ENCODE measurements at places on chromosomes 12 and 14.

- peak; percentile 73 for DNase-seq
Measured at GRCh38 chr12:59408431-59408830, 187.4 kb upstream of the SLC16A7 start.

GRCh38 chr12:92505254-92506231 is 197.2 kb upstream of the PLEKHG7 start:
- peak; percentile 28 for DNase-seq

DNA sequence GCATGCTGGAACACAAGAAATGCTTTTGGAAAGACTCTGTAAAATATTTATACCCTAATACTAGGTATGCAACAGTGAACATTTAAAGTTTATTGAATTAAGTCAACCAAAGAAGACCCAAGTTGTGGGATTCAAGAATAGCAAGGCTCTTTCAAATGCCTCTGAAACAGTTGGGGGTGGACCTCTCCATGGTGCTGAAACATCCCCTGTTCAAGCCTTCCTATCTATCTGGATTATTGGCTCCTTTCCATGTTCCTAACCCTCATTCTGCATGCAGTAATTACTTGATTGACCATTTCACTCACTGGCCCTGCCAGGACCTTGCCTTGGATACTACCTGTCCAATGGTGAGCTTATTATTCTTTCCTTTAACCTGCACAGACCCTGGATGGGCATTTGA is 349.7 kb downstream of the NRXN3 start:
- DNase-seq: peak; percentile 22

DNA sequence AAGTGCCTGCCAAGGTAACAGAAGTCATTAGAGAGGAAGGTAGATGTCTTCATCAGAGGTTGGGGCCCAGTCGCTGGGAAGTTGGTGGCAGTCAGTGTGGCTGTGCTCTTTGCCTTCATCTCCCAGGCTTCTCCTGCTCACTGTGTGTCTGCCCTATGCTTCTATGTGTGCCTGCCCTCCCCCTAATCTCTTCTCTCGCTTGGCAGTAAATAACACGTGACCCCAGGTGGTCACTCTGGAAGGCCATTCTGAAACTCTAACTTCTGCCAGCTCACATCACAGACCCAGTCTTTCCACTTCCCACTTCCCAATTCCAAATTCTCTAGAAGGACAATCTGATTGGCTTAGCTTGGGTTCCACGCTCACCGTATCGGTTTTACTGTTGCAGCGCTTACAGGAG is 9.3 kb downstream of the ZNF664 start:
- no peak for DNase-seq

DNA sequence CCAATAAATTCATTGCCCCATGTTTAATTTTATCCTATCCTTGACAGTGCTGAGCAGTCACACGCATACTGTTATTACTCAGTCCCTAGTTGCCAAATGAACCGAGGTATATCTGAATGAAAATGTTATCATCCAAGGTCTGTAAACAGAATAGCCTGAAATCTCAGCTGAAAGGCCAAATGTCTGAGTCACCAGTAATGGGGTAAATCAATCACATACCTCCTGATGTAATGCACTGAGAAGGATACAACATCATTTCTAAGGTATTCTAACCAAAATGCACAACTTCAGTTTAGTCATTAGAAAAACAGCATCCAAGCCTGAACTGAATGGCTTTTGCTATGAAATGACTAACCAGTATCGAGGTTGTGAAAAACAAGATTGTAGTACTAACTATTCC is 228.6 kb downstream of the DPF3 start:
- peak; percentile 99 for DNase-seq

GRCh38 chr12:63905544-63905943 is 61.0 kb downstream of the SRGAP1 start:
- DNase-seq: peak; percentile 36

DNA sequence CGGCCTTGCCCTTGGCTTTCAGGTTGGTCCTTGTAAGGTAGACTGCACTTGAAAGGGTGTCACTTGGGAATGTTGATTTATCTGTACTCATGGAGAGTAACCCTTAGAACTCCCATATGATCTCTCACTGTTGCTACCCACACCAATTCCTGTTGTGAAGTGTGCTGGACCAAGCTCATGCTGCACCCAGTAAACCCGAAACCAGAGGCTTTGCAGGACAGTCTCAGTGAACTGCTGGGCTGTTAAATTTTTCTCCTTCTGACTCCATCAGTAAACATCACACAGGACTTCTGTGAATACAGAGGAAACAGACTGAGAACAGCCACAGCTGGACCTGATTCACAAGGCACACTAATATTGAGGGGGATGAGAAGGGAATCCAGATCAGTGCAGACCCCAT is 783.0 kb downstream of the TMEM121 start:
- no peak for DNase-seq

GRCh38 chr12:51653431-51653830 is 62.4 kb downstream of the SCN8A start:
- DNase-seq: no peak

DNA sequence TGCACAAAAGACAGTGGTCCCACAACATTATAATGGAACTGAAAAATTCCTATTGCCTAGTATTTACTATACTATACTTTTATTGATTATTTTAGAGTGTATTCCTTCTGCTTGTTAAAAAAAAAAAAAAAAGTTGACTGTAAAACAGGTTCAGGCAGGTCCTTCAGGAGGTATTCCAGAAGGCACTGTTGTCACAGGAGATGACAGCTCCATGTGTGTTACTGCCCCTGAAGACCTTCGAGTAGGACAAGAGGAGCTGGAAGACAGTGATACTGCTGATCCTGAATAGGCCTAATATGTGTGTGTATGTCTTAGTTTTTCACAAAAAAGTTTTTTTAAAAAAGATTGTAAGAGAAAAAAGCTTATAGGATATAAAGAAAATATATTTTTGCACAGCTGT is 12.3 kb downstream of the UBE2N start:
- no peak for DNase-seq

DNA sequence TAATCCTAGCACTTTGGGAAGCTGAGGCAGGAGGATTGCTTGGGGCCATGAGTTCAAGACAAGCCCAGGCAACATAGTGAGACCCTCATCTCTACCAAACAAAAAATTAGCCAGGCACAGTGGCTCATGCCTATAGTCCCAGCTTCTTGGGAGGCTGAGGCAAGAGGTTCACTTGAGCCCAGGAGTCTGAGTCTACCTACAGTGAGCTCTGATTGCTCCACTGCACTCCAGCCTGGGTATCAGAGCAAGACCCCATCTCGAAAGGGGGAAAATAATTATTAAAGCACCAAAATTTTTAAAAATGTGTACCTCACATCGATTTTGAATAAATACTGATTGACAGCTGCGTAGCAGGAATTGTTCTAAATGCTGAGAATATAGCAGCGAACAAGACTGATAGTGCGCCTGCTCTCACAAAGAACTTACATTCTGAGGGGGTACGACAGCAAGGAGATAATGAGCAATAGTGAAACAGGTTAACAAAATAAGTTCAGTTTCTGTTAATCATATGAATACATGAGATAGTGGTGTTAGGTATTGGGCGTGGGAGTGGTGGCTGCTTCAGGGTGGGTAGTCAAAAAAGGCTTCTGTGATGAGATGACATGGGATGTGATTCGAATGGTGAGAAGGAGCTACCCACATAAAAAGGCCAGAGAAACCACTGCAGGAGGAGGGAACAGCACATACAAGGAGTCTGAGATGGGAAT is 19.6 kb downstream of the HCFC2 start:
- DNase-seq: no peak

GRCh38 chr14:61512026-61512834 is 183.1 kb upstream of the HIF1A start:
- peak; percentile 92 for DNase-seq

GRCh38 chr12:87848248-87848868 is 180.8 kb downstream of the C12orf50 start:
- peak; percentile 61 for DNase-seq

DNA sequence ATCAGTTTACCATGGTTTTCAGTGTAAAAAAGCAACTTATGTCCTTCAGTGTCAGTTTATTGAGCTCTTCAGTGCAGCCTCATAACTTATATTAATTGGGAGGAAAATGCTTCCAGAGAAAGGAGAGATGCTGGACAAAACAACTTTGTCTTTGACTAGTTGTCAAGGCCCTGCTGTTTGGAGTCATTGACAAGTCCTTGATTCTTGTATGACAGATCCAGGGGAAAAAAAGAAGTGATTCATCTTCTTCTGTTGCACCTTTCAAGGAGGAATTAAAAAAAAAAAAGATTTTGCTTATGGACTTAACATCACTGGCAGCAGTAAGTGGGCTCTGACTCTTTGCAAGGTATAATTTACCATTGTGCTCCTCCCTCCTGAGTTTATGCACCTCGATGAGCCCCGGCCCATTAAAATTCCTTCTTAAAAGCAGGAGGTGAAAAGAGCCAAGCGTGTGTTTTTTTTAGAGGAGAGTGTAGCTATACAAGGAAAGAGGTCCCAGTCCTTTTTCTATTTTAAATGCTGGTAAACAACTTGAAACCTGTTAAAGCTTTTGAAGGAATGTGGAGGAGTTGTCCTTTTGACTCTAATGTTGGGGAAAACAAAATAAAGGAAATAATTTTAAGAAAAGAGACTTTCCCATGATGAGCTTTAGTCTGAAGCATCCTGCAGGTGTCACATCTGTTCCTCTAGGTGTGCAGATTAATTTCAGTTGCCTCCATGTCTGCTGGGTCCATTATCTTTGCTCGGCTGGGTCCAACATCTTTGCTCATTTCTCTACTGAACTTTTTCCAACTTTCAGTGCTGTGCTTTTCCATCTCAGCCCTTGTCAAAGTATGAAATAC is 431.6 kb downstream of the RAD51B start:
- DNase-seq: no peak

DNA sequence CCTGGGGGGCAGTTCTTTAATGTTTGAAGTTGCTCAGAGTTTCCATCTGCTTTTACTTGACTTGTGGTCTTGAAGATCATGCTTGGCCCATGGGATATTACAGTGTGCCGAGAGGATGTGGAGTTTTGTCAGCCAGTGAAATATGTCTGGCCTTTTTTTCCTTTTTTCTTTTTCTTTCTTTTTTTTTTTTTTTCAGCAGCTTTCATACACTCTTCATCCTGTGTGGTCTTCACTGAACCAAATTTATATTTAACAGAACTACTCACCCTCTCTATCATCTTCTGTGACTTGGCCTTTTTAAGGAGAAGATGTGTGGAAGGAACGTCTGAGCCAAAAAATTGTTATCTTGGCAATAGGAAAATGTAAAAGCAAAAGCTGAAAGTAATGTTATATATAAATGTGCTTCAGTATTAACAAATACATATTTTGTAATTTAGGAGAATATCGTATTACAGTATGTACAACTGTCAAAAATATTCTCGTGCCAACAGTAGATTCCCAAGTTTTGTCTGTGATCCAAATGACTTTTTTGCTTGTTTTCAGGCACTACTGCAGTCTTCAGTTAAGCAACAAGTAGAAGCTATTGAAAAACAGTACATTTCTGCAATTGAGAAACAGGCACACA is 200.6 kb downstream of the CCDC91 start:
- DNase-seq: peak; percentile 91

DNA sequence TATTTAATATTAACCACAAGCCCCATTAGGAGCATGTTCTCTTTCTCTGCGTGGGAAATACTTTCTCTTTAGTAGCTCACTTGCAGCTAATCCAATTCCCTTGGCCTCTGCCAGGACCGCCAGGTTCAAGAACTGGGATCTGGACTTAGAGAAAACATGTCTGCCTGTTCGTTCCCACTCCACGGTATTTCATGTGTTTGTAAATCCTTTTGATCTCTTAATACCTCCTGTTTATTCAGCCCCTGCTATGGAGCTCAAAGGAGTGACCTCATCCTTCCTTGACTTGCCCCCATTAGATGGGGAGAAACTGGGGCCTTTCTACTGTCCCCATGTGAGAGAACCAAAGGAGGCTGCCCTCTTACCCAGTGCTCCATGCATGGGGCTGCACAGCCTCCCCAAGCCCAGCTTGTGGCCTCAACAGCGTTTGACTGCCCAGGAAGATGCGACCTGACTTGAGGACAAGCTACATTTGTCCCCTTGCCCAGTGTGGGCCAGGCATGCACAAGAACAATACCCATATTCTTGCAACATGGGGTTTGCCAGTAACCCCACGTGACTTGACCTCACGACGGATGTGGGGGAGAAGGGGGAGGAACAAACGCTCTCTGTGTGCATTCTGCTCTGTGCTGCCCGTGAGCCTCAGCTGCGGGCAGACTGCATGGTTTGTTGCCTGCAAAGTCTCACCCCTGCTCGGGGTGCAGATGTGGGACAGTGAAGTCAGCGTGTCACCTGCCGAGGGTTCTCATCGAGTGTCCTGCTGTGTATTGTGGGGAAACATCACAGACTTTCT is 30.3 kb downstream of the CD9 start:
- DNase-seq: peak; percentile 55

- no peak for DNase-seq
Measured at GRCh38 chr14:69326611-69327010, 66.7 kb downstream of the GALNT16 start.

DNA sequence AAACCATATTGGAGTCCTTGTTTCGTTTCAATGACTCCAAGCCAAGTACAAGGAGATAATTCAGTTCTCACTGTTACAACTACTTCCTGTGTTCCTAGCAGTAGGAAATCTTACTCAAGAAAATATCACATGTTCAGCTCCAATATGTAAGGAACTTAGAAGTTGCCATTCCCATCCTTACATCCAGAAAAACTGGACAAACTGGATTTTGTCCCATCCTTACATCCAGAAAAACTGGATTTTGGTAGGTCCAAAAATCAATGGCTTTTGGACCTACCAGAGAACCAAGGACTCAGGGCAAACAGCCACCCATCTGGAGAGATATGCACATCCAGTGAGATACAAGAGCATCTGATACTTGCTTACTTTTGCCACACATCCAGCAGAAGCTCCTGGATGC is 23.8 kb downstream of the CMAS start:
- no peak for DNase-seq

DNA sequence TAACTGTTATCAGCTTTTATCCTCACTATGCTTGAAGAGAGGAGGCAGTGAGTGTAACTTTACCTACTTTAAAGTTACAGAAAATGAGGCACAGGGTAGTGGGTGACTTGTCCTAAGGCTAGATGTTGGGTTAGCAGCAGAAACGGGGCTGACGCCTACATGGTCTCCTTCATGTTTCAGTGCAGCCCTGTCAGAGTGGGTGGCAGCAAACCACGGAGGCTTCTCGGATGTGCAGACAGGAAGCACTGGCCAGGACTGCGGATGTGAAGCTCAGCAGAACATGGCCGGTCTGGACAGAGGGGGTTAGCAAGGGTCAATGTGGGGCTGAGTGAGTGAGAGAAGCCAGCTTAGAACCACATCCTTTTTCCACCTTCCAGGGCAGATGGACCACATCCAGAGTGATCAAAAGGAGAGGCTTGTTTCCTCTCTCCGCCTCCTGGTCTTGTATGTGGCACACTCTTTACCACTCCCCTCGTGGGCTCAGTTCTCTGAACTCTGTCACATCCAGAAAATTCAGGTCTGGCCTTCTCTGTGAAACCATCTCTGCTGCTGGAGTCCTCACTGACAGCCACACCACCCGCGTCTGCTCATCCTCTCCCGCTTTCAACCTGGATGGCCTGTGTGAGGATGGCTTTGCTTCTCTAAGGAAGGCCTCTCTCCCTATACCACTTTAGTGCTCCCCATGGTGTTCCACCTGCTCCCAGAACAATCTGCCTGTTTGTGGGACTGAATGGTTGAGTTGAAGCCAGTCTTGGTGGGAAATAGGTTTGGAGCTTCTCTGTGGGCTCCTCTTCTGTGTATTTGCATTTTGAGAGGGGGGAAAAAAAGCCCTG is 14.1 kb downstream of the SUSD6 start:
- no peak for DNase-seq

GRCh38 chr14:94897082-94897481 is 127.2 kb upstream of the GSC start:
- DNase-seq: peak; percentile 74

GRCh38 chr12:15682826-15683225 is 106.4 kb downstream of the EPS8 start:
- peak; percentile 80 for DNase-seq
